Uterus (tissue), 4 donors: ENCODE measurements at places on chromosomes 12 and 14. TPM values are rescaled to one million over a fixed set of nuclear protein-coding genes. Genes with fewer than 3 reads are reported as not detected.

DNA sequence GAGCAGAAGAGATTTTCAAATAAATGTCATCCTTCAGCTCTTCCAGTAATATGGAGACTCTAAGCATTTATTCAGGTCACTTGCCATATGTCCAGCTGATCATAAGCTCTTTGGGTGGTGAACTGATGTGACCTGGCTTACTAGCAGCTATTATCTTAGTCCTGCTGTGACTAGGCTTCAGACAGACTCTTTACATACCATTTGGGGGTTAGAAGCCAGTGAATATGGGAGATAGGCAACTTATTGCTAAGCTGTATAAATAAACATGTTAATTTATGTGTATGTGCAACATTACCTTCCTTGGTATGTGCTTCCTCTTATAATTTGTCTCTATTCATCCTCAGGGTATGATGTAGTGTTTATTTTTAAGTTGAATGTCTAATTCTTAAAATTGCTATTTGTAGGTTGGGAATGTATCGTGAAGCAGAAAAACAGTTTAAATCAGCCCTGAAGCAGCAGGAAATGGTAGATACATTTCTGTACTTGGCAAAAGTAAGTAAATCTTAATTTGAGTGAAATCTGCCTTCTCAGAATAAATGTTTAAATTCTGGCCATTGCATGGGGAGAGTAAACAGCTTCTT lies 32.4 kb downstream of the TTC8 start:
- DNase-seq = no peak

DNA sequence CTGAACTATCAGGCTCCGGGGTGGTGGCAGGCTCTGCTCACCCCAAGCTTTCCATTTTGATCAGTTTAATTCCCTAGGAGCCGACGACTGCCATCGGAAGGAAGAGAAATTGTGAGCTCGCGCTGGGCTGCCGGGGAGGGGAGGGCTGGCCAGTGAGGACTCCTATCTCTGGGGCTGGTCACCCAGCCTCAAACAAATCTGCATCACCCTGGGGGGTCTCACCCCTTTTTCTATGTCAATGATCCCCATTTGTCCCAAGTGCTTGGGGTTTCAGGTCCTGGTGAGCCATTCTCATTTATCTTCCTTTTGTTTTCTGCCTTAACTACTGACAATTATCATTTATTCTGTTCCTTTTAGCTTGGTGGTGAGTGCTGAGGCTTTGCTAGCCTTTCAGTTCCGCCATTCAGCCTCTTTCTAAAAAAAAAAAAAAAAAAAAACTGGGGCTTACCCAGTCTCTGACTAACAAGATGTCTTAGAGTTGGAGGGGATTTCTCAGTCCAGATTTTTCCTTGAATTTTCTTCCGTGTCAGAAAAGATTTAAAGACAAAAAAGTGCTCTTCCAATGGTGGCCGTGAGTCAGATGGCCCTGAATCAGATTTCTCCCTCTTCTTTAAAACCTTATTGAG lies 22.8 kb upstream of the USP44 start:
- no peak for DNase-seq

GRCh38 chr14:106840991-106841390 lies 1314.6 kb downstream of the TMEM121 start:
- DNase-seq = no peak

DNA sequence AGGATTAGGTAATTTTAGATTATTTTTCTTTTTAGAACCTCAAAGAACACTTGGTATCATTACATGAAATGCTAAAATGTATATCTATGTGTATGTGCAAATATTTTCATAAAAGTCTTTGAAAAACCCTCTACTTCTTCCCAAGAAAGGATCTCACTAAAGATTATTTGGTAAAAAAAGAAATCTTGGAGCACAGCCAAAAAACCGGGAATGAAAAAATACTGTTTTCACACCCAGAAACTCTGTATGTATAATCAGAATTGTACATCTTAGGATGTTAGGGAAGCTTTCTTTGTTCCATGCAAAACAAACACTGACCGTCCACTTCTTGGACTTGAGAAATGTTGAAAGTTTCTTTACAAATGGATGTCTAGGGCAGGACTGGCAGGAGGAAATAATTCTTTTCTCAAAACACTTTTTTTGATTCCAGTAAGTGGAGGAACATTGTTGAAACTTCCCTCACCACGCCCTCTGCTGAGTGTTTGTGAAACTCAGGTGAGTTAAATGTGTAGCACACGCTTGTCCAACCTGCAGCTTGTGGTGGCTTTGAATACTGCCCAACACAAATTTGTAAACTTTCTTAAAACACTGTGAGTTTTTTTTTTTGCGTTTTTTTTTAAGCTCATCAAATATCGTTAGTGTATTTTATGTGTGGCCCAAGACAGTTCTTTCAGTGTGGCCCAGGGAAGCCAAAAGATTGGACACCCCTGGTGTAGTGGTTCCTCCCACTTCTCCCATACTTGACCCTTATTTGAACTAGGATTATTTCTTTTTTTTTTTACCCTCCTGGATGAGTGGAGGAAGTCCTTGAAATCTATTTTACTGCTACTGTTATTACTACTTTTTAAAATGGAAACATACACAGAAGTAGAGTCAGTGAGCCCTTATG lies 26.6 kb downstream of the FBXO34 start:
- no peak for DNase-seq

The CEBPE gene
- not detected for total RNA-seq

DNA sequence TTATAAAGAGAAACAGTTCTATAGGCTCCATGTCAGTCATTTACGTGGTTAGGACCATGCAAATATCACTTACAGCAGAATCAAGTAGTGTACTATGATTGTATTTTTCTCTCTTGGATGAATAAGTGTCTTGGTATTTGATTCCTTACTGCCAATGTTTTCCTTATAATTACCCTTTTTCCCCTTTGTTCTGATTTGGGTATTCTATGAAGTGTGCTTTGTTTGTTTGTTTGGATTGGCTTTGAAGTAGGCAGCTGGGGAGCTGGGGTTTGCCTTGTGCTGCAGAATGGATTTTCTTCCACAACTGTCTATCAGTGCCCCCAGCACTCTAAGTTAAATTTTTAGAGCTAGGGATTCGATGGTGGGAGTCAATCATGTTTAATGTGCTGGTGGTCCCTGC lies 12.4 kb downstream of the TMEM120B start:
- no peak for DNase-seq

DNA sequence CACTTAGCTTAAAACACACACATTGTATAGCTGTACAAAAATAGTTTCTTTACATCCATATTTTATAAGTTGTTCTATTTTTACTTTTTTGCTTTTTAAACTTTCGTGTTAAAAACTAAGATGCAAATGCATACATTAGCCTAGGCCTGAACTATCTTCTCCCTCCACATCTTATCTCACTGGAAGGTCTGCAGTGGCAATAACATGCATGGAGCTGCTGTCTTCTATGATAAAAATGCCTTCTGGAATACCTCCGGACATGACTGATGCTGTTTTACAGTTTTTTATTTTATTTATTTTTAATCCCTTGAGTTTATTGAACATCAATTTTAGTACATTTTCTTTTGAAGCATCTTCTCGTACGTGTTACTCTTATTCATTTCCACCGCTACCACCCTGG lies 112.3 kb upstream of the TSPAN8 start:
- no peak for DNase-seq

The KRT2 gene
- not detected for total RNA-seq

DNA sequence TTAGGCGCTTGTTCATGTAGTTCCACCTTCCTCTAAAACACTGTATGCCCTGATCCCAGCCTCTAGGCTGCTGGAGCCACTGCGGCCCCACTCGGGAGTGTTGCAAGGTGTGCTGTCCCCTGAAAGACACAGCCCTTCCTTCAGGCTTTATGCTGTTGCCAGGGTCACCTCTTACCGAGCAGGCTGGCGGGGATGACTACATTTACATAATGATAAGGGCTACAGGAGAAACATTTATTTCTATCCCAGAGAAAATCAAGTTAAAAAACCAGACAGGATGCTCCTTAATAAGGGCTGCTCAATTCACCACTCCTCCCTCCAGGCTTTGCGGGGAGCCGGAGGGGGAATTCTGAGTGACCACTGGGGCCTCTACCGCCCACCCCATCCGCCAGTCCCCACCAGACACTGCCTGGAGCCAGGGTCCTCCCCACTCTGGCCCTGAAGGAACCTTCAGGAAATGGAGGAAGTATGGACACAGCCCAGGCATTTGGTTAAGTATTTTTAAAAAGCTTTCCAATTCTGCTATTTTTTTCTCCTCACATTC lies 200.6 kb downstream of the TTC7B start:
- DNase-seq = no peak

DNA sequence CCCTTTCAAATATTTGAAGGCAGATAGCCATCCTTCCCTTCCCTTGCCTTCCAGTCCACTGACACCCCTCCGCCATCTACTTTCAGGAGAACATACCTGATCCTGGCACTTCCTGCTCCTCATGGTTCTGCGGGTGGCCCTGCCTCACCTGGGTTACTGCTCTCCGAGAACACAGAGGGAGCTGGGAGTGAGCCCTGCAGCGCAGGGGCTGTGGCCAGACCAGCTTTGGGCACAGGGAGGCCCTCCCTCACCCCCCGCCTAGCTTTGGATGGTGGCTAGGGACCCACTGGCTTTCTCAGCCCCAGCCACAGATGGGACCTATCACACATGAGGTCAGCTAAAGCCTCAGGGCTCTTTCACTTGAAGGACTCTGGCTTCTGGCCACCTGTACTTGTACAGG lies 12.4 kb downstream of the IQSEC3 start:
- DNase-seq = no peak

DNA sequence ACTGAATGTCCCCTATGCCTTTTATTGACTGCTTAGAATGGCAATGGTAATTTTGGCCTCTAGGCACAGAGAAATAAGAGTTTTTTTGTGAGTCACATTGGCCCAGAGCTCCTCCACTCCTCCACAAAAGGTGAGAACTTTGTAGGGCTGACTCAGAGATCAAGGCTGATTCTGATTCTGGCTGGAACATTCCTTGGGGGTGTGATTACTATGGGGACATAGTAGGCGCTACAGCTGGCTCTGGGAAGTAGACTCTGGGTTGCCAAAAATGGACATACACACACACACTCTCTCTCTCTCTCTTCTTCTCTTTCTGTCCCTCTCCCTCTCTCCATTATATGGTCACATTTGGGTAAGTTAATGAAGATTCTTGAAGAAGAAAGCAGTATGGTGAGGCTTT lies 174.6 kb upstream of the DDHD1 start:
- DNase-seq = peak; percentile 45

The AICDA gene
- 0.41 TPM for total RNA-seq

GRCh38 chr14:105473033-105473676 lies 1.5 kb upstream of the CRIP2 start:
- DNase-seq = no peak

DNA sequence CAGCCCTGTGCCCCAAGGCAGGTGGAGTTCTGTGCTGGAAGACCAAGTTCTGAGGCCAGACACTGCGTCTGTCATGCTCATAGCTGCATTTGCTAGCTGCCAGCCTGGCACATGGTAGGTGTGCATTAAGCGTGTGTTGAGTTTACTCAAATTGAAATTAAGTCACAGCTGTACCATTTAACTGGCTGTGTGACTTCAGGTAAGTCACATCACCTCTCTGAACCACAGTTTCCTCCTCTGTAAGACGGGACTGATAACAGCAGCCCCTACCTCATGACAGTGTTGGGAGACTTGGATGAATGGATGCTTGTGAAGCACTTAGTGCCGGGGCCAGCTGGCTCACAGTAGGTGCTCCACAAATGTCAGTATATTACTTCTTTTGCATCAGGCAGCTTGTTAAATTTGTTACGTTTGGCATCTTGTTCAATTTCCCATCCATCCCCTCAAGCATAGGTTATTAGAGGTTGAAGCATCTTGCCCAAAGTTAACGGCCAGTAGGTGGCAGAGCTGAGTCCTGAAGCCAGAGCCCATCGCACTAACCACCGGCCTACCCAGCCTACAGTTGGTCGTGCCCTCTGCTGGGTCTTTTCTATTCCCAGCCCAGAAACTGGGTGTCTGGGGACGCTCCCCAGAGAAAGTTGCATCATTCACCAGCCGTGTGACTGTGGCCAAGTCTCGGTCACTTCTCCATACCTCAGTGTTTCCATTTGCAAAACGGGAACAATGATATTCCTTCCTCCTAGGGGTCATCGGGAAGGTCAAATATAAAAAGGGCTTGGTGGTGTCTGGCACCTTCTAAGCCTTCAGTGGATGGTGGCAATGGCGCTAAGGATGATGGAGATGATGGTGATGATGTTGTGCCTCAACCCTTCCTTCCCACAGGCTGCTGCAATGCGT lies 4.5 kb downstream of the DAO start:
- DNase-seq = no peak

DNA sequence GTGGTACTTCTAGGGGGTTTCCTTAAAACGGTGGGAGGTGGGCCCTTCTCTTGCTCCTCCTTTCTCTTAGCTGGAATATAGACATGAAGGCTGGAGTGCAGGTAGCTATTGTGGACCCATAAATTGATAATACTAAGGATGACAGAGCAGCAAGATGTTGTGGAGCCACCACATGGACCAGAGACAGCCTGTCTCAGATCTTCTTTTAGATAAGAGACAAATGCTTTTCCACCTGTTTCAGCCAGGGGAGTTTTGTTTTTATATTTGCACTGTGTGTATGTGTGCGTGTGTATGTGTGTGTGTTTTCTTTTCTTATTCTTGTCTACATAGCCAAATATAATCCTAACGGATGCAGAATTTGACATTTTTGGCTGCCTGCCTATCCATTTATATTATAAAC lies 62.9 kb upstream of the HIF1A start:
- no peak for DNase-seq

The OR6S1 gene
- not detected for total RNA-seq

The STYK1 gene
- not detected for total RNA-seq

- no peak for DNase-seq
Observed at GRCh38 chr12:120696626-120697025, 9.7 kb downstream of the MLEC start.
